ENCODE measurements at places on chromosomes 12 and 14. TPM values are rescaled to one million over a fixed set of nuclear protein-coding genes. Genes with fewer than 3 reads are reported as not detected.

Gene GPATCH2L
- total RNA-seq = 26.5 TPM

GRCh38 chr12:76018111-76018510 is 13.5 kb downstream of the PHLDA1 start:
- peaks cover 10% of the 10 kb centered on the region for H3K4me1 ChIP-seq
- no peaks in the 10 kb centered on the region for H3K27me3 ChIP-seq
- no peaks in the 10 kb centered on the region for H3K36me3 ChIP-seq
- peak overlapping the region; percentile 69 for H3K27ac ChIP-seq
- peak; percentile 49 for DNase-seq
- H3K4me3 ChIP-seq = no peak overlapping the region

Gene CCDC197
- 1.2 TPM for total RNA-seq

Gene GSG1
- total RNA-seq = not detected

Gene GPR84
- total RNA-seq = not detected

GRCh38 chr14:55190906-55191202 is 531 bp downstream of the DLGAP5 start:
- H3K4me1 ChIP-seq = peaks cover 14% of the 10 kb centered on the region
- DNase-seq = no peak
- H3K36me3 ChIP-seq = no peaks in the 10 kb centered on the region
- H3K4me3 ChIP-seq = peak overlapping the region; percentile 79
- H3K27ac ChIP-seq = no peak overlapping the region
- no peaks in the 10 kb centered on the region for H3K27me3 ChIP-seq

DNA sequence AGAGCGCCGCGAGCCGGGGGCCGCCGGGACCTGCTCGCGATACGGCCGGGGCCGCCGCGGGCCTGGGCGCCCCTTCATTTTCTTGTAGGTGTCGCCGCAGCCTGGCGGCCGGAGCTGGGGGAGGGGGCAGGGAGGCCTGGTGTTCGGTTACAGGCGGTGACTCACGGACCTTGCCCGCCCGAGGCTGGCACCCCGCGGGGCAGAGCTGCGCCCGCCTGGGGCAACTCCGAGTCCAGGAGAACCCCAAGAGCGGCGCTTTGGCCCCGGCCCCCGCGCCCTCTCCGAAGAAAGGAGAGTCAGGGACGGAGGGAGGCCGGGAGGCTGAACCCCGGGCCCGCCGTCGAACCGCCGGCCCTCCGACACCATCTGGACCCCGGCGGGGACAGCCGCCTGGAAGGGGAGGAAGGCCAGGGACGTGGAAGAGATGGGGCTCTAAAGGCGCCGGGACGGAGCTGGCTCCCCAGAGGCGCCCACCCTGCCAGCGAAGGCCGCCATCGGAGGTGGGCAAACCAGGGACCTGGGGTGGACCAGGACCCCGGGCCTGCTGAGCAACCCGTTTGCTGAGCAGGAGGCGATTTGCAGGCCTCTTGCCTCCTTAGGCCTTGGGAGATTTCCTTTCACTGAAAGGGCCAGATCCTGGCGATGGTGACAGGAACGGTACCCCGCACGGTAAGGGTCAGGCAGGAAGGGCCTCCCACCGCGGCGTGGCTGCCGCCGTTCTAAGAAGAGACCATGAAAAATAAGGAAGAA is 843 bp upstream of the NUAK1 start:
- H3K4me1 ChIP-seq = peaks cover 92% of the 10 kb centered on the region
- H3K27me3 ChIP-seq = no peaks in the 10 kb centered on the region
- H3K36me3 ChIP-seq = no peaks in the 10 kb centered on the region
- DNase-seq = peak; percentile 79
- peak overlapping the region; percentile 95 for H3K4me3 ChIP-seq

Gene BICDL1
- 0.08 TPM for total RNA-seq

- H3K4me1 ChIP-seq = peaks cover 34% of the 10 kb centered on the region
- peaks cover 16% of the 10 kb centered on the region for H3K36me3 ChIP-seq
- H3K4me3 ChIP-seq = no peak overlapping the region
- no peak for DNase-seq
- no peaks in the 10 kb centered on the region for H3K27me3 ChIP-seq
Observed at GRCh38 chr14:61452452-61452851, 131.1 kb downstream of the PRKCH start.

- no peaks in the 10 kb centered on the region for H3K36me3 ChIP-seq
- H3K4me1 ChIP-seq = no peaks in the 10 kb centered on the region
- DNase-seq = no peak
- no peak overlapping the region for H3K4me3 ChIP-seq
- H3K27ac ChIP-seq = no peak overlapping the region
- peaks cover 16% of the 10 kb centered on the region for H3K27me3 ChIP-seq
Observed at GRCh38 chr14:21711360-21711961, 37.8 kb upstream of the OR4E1 start.

DNA sequence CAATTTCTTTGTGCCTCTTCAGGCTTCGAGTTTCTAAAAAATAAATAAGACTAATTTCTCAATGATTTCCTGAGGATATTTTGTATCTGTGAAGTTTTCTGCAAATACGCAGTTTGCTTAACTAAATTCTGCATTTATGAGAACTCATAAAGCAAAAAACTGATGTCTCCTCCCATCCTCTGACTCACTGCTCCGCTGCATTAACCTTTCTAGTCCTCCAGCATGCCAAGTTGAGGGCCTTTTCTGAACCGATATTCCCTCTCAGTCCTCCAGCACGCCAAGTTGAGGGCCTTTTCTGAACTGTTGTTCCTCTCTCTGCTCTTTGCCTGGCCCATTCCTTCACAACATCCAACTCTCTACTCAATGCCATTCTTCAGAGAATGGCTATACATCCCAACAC is 3.2 kb downstream of the IPO8 start:
- H3K4me3 ChIP-seq = no peak overlapping the region
- no peaks in the 10 kb centered on the region for H3K27me3 ChIP-seq
- H3K27ac ChIP-seq = no peak overlapping the region

GRCh38 chr12:121806546-121807423 is 3.0 kb downstream of the SETD1B start:
- no peaks in the 10 kb centered on the region for H3K27me3 ChIP-seq
- peak overlapping the region; percentile 81 for H3K4me3 ChIP-seq
- peaks cover 37% of the 10 kb centered on the region for H3K36me3 ChIP-seq
- H3K4me1 ChIP-seq = peaks cover 61% of the 10 kb centered on the region

Gene CEBPE
- not detected for total RNA-seq

DNA sequence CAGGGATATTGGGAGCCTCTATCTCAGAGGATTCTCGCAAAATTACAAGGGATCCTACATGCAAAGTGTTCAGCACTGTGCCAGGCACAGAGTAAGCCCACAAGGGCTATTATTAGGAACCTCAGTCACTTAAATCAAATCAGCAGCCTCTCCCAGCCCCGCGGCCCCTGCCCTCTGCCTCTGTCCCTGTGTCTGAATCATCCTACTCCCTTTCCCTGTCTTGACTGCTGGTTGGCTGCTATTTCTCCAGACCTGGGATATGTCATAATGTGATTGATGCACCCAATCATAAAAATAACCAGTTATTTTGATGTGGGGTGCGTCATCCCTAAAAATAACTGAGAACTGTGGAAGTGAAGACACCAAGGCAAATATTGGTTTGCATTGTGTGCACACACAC is 176.3 kb downstream of the KSR2 start:
- H3K27ac ChIP-seq = no peak overlapping the region
- no peaks in the 10 kb centered on the region for H3K36me3 ChIP-seq
- H3K27me3 ChIP-seq = peaks cover 46% of the 10 kb centered on the region
- H3K4me3 ChIP-seq = no peak overlapping the region
- DNase-seq = no peak

Gene INHBC
- not detected for total RNA-seq

DNA sequence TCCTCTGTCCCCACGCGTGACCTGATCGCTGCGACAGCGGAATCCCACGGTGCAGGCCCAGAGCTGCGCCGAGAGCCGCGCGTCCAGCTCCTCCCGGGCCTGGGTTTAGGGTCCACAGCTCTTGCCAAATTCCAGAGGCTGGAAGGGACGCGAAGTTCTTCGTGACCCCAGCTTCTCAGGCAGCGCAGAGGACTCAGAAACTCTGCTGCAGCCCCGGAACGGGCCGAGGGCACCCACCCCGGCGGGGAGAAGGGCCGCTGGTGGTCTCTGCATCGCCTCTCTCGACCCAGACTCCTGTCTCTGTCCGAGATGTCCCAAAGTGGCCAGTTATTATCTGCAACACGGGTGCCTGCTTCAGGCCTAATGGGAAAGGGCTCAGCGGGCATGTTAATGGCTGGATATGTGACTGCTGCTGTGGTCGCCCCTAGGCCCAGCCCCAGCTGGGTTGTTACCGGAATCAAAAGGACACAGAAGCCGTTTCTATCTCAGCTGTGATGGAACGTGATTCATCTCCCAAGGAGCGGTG is 236.4 kb downstream of the VRK1 start:
- H3K27me3 ChIP-seq = peaks cover 99% of the 10 kb centered on the region
- peaks cover 8% of the 10 kb centered on the region for H3K4me1 ChIP-seq
- peak overlapping the region; percentile 53 for H3K4me3 ChIP-seq
- no peak overlapping the region for H3K27ac ChIP-seq
- no peaks in the 10 kb centered on the region for H3K36me3 ChIP-seq

Gene B4GALNT3
- 43.4 TPM for total RNA-seq

DNA sequence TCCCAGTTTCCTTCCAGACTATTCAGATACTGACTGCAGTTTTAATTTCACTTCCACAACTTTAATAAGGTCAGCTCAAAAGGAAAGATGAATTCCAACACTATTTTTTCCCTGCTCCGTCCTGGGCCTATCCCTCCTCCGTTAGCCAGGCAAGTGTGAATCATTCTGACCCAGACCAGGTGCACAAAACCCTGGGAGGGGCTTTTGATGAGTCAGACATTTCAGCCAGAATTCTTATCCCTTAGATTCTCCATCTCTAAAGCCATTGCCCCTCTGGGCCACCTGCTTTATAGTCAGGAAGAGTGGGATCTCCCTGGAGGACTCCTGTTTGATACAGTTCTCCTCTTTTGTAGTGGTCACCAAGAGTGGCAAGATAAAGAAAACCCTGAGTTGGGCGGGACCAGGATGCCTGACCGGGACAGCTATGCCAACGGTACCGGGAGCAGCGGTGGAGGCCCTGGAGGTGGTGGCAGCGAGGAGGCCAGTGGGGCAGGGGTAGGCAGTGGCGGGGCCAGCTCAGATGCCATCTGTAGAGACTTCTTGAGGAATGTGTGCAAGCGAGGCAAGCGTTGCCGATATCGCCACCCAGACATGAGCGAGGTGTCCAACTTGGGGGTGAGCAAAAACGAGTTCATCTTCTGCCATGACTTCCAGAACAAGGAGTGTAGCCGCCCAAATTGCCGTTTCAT is 2.2 kb downstream of the ZC3H10 start:
- DNase-seq = no peak
- peak overlapping the region; percentile 91 for H3K4me3 ChIP-seq
- H3K36me3 ChIP-seq = peaks cover 20% of the 10 kb centered on the region
- H3K4me1 ChIP-seq = peaks cover 86% of the 10 kb centered on the region

GRCh38 chr14:92482621-92483319 is 30.8 kb upstream of the RIN3 start:
- peaks cover 24% of the 10 kb centered on the region for H3K4me1 ChIP-seq
- H3K27ac ChIP-seq = no peak overlapping the region
- DNase-seq = no peak
- H3K36me3 ChIP-seq = no peaks in the 10 kb centered on the region
- H3K4me3 ChIP-seq = no peak overlapping the region
- H3K27me3 ChIP-seq = no peaks in the 10 kb centered on the region

DNA sequence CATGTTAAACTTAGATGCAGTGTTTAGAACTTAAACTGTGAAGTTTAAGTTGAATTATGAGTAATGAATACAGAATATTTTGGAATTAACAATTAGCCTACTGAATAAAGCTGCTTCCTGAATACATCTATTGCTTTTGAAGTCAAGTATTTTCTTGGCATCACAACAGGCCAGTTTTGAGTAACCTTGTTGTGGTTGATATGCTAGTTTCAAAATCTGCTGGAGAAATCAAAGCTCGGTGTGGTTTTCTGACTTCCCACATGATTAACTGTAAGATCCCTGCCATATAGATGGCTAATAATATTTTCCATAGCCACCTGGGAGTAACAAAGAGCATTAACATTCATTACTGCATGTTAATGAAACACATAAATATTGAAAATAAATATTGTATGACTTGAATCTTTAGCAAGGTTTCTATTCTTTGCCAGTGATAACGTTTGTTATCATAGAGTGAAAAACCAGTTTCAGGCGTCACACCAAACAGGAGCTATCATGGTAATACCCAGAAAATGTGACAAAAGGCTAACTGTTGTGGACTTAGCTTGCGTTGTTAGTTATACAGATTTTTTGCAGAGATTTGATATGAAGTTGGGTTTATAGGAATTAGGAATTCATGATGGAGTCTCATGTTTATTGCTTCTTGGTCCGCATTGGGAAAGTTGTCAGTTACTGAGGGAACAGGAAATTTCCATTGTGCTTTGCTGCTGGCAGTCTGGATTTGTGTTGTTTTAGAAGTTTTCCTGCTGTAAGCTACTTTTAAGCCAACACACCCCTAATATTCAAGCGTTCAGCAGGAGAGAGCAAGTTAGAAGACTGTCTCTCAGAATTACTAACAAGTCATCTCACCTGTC is 32.1 kb downstream of the PPFIBP1 start:
- H3K27ac ChIP-seq = peak overlapping the region; percentile 95
- peak overlapping the region; percentile 47 for H3K4me3 ChIP-seq
- H3K36me3 ChIP-seq = no peaks in the 10 kb centered on the region
- DNase-seq = no peak
- H3K4me1 ChIP-seq = peaks cover 99% of the 10 kb centered on the region

Gene COCH
- 0.60 TPM for total RNA-seq

DNA sequence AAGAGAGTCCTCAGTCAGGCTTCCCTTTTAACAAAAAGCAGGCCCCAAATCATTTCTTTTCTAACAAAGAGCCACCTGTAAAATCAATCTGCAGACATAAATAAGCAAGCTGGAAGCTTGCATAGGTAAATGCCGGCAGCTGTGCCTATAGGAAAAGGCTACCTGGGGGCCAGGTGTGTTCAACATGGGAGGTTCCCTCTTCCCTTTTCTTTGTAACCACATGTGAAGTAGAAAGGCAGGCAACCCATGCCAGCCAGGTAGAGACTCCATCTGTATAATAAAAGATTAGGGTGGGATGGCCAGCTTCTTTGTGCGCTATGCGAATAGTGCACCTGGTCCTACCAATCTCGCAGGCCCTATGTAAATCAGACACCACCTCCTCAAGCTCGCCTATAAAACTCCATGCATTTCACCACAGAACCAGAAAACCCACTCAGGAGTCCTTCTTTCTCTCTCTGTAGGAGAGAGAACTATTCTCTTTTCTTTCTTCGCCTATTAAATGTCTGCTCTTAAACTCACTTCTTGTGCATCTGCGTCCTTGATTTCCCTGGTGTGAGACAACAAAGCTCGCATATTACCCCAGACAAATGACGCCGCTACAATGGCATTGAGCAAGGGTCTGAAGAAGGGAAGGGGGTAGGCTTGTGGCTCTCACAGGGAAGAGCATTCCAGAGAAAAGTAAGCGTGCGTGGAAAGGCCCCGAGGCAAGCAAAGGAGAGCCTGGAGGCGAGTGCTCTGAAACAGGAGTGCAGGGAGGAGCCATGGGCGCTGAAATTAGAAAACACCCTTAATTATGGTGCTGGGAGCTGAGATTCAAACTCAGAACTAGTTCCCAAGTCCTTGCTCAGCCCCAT is 67.2 kb downstream of the TTC9 start:
- DNase-seq = no peak
- no peaks in the 10 kb centered on the region for H3K27me3 ChIP-seq

Gene ASCL4
- not detected for total RNA-seq

Gene OR4Q2
- not detected for total RNA-seq
